OCI-M1 (cell line): ENCODE measurements at places on chromosomes 7 and 10.

DNA sequence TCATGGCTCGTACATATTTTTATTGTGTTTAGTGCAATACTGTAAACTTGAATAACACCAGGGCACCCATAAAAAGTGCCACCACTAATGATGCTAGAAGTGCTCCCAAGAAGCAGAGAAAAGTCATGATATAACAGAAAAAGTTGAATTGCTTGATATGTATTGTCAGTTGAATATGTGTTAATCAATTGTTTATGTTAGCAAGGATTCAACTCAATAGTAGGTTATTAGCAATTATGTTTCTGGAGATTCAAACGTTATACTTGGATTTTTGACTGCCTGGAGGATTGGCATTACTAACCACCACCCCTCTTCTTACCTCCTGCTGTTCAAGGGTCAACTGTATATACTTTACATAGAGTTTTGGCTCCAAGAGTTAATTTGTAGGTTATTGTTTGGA lies 168.3 kb downstream of the CPED1 start:
- DNase-seq = no peak

- no peak for DNase-seq
Measured at GRCh38 chr10:124999433-125000365, 57.8 kb downstream of the ZRANB1 start.

- no peak for DNase-seq
Measured at GRCh38 chr10:65125212-65125611, 1604.0 kb downstream of the REEP3 start.

- peak; percentile 74 for DNase-seq
Measured at GRCh38 chr7:70829221-70830059, 302.5 kb upstream of the GALNT17 start.

GRCh38 chr10:122282253-122282671 lies 11.2 kb downstream of the BTBD16 start:
- no peak for DNase-seq

DNA sequence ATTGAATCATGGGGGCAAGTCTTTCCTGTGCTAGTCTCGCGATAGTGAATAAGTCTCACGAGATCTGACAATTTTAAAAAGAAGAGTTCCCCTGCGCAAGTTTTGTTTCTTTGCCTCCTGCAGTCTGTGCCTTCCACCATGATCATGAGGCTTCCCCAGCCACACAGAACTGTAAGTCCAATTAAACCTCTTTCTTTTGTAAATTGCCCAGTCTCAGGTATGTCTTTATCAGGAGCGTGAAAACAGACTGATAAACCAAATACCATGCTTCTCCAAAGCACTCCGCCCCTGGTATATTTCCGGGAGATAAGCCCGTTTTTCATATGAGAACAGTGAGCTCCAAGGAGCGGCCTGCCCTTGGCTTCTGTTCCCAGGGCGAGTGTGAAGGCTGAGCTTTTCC lies 118.9 kb downstream of the EVX1 start:
- DNase-seq = no peak

- no peak for DNase-seq
Measured at GRCh38 chr10:77208684-77209256, 428.8 kb downstream of the KCNMA1 start.

DNA sequence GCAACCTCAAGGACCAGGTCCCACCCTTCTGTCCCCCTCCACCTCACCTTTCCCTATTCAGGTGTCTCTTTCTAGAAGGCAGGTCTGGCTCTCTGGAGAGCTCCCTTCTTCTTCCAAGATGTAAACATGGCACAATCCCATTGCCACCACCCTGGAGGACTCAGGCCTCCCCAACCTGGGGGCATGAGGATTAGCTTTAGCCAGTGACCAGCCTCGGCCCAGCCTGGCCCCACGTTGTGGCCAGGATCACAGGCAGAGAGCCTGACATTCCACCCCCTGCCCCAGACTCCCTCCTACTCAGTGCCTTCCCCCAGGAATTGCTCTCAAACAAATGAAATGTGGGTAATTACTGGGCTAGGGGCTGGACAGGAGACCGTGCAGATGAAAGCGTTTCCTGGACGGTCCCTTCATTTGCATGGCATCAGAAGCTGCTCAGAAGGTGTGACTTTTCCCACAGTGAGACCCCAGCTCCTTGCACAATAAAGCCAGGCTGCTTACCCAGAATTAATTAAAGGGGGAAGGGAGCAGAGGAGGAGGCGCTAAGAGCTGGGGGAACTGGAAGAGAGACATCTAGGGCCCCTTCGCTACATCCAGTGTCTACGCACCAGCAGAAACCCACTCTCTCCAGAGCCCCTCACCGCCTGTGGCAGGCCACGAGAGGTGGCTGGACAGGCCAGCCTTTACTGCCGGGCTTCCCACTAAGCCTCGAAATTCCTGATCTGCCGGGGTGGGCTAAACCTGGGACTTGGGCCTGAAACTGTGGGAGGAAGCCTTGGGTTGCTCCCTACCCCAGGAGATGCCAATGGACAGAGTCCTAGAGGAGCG lies 7.7 kb downstream of the FGF8 start:
- DNase-seq = no peak

DNA sequence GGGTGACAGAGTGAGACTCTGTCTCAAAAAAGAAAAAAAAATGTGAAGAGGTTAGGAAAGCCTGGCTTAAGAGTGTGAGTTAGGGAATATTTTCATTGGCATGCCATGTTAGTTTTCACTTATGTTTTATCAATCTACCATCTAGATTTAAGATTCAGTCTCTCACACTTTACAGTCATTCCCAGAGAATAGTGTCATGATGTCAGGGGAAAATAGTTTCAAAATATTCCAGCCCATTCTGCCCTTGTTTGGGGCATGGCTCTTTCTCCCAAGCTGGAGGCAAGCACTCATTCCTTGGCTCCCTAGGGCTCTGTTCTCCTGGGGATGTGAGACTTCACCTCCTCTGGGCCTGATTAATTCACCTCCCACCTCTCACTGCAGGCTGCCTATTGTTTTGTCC lies 331.5 kb downstream of the CXCL12 start:
- no peak for DNase-seq

DNA sequence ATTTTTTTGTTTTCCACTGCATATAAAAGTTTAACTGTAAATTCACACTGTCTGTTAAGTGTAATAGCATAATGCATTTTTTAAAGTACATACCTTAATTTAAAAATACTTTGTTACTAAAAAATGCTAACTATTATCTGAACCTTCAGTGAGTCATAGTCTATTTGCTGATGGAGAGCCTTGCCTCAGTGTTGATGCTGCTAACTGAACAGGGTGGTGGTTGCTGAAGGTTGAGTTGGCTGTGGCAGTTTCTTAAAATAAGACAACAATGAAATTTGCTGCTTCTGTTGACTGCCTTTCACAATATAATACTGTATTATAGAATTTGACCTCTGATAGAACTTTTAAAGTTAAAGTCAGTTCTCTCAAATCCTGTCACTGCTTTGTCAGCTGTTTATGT lies 72.3 kb upstream of the GATAD1 start:
- DNase-seq = no peak

GRCh38 chr7:2031451-2031845 lies 201.3 kb downstream of the MAD1L1 start:
- no peak for DNase-seq

DNA sequence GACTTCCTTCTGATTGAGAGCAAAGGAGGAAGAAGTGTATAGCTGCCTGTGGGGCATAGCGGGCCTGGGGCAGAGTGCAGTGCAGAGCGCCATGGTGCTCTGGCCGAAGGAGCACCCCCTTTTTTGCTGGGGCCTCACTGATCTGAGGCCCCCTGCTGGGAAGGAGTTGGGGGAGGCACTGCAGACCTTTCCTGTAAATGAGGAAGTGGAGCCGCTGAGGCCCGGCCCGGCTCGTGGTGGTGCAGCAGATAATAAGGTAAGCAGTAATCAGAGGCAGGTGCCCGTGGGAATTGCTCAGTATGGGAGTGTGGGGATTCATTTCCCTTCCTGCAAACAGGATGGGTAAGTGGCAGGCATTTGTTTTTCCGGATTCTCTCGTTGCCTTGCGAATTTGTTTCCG lies 373.7 kb upstream of the MKI67 start:
- no peak for DNase-seq

DNA sequence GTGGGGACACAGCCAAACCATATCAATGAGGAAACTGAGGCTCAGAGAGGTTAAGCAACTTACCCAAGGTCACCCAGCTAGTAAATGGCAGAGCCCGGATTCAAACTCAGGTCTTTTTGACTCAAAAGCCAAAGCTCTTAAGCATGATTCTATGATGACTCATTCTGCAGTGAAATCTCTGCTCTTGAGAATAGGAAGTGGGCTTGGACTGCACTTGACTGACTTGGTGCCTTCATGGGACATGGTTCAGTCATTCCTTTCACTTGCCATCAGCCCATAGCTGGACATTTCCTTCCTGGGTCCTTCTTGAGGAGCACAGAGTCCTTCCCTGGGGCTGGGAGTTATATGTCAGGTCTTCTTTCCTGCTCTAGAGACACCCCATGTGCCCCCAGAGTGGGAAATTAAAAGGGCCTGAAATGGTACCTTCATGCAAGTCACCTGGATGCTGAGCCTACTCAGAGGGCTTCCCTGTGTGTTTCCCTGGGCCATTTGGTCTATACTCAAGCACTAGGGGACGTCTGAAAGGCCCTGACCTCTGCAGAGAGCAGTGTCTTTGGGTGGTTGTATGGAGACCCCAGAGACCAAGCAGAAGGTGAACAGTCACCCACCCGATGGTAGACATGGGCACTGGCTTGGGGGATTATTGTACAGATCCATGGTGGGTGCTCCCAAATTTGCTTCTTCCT lies 62.4 kb upstream of the SDK1 start:
- DNase-seq = no peak

- DNase-seq = no peak
Measured at GRCh38 chr7:37048674-37049073, 324.4 kb upstream of the AOAH start.

DNA sequence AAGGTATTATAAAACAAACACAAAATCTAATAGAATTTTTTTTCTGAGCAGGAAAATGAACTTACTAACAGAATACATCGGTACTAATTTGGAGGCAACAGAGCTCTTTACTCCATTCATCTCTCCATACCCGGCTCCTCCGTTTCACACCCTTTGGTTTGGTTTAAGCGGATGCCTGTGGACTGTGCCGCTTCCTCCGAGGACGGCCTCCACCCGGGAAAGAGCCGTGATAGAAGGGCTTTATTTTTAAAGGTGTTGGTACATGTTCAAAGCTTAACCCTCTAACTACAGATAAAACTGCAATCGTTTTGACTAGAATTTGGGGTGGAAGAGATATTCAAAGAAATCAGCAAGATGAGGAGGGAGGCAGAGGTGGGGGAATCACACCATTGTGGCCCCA lies 1.9 kb downstream of the VIPR2 start:
- no peak for DNase-seq

DNA sequence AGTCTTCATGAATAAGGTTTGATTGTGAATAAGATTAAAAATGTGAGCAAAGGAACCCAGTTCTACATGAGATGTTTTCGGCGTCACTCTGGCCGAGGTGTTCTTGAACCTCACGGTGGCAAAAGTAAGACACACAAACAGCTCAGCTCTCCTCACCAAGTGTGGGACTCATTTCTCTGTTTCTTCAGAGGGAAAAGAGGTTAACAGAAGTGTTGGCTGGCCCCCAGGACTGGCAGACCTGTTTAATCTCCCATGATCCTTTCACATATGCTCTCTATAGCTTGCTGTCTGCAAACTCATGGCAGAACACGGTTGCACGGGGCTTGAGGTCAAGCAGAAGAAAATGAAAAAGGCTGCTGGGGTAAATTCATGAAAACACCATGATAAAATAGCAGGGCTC lies 394.4 kb downstream of the CALN1 start:
- no peak for DNase-seq

GRCh38 chr7:28069807-28070206 lies 110.8 kb downstream of the JAZF1 start:
- no peak for DNase-seq

GRCh38 chr10:23826421-23826820 lies 382.5 kb upstream of the KIAA1217 start:
- peak; percentile 49 for DNase-seq

GRCh38 chr7:46607176-46607575 lies 686.1 kb upstream of the IGFBP3 start:
- DNase-seq = no peak

DNA sequence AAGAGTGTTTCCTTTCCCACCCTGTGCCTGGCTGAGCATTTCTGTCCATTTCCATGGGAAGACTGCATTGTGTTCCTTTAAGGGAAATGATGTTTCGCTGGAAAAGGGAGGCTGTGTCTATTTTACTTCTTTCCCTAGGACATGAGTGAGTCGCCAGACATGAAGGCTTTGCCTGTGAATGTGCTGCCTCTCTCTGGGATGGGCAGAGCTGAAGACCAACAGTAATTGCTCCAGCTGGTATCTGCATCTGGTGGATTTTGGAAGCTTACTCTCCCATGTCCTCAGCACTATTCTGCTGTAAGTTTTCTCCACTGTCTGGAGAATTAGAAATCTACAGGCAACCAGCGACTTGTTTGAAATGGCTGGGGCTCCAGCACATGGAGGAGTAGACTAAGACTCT lies 264.6 kb upstream of the BMPER start:
- no peak for DNase-seq

DNA sequence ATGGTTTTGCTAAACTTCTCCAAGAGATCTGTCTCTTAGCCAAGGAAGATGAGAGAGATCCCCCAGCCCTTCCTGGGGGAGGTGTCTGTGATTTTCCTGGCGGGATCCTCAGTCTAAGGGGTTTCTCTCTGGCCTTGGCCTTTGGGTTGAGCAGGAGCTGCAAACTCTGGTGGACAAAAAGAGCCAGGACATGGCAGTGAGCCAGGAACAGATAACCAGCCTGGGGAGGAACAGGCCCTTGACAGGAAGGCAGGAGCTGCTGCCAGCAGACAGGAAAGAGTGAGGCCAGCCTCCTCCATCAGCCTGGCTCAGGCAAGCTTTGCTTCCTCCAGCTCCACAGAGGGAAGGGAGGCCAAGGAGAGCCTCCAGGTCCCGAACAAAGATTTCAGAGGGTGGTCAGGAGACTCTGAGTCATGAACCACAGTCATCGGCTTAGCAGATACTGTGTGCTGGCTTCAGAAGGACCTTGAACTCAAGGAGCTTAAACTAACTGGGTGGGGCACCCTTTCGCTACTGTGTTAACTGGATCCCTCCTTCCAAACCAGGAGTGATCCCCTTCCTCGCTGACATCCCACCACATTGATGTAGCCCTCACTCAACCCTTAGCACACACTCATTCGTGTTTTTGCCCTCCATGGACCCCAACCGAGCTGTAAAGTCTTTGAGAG lies 34.7 kb downstream of the DDIT4 start:
- DNase-seq = peak; percentile 95

GRCh38 chr10:25952857-25953256 lies 18.8 kb downstream of the MYO3A start:
- no peak for DNase-seq

DNA sequence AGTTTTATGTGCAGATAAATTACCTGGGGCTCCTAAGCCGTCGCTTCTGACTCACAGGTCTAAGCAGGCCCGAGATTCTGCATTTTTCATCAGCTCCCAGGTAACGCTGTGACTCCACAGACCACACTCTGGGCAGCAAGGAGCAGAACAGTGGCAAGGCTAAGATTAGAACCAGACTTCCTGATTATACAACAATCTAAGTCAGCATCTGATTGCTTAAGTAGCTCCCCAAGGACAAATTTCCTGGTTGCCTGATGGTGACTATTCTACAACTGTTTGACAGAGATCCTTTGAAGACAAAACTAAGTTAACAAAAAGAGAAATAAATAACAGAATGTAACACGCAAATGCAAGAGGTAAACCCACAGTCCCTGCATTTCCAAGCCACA lies 69.0 kb downstream of the CREB3L2 start:
- peak; percentile 13 for DNase-seq

GRCh38 chr10:4100380-4100779 lies 315.4 kb upstream of the KLF6 start:
- no peak for DNase-seq
